ENCODE measurements at places on chromosomes 3 and 15. TPM values are rescaled to one million over a fixed set of nuclear protein-coding genes. Genes with fewer than 3 reads are reported as not detected.
A peak's percentile ranks its signal among the peaks of the same experiment; 100 is the strongest.

DNA sequence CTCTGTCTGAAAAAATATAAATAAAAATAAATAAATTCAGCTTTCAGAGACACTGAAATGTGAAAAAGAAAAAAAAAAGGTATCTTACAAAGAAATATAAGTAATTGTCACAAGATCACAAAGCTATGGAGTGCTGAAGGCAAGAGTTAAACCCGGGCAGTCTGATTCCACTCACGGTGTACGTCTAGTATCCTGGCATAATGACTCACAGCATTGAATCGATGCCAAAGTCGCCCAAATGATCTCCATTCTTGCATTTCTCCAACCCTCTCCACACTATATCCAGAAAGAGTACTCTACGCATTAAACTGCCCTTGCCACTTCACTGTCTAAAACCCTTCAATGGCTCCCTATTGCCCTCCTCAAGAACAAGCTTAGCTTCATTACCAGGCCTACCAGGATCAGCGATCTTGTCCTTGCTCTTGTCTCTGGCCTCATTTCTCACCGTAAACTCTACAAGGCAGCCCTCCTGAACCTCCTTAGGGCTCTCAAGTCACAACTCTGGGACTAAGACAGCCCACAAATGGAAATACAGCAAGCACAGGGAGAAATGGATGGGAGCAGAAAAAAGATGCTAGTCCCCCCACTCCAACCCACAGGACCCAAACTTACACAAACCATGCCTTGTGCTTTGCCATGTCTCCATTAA lies 7.7 kb downstream of the SUCLG2 start:
- H3K4me1 ChIP-seq, result peaks cover 37% of the 10 kb centered on the region
- peak; percentile 71 for DNase-seq
- H3K27me3 ChIP-seq, result no peaks in the 10 kb centered on the region
- H3K4me3 ChIP-seq, result no peak overlapping the region

- H3K27me3 ChIP-seq, result no peaks in the 10 kb centered on the region
- H3K4me3 ChIP-seq, result no peak overlapping the region
- no peak for DNase-seq
These were observed 9.2 kb downstream of the ASB14 start for GRCh38 chr3:57283334-57283733.

- H3K27me3 ChIP-seq, result 0 out of 2 replicates have a peak, but pooled peaks cover 6% of the 10 kb centered on the region
- no peak for DNase-seq
- H3K4me1 ChIP-seq, result no peaks in the 10 kb centered on the region
- no peak overlapping the region for H3K4me3 ChIP-seq
- H3K27ac ChIP-seq, result no peak overlapping the region
- no peaks in the 10 kb centered on the region for H3K36me3 ChIP-seq
These were observed 14.9 kb upstream of the GP9 start for GRCh38 chr3:129045675-129046036.

- DNase-seq, result no peak
- H3K27me3 ChIP-seq, result no peaks in the 10 kb centered on the region
- H3K27ac ChIP-seq, result no peak overlapping the region
- H3K4me1 ChIP-seq, result peaks cover 34% of the 10 kb centered on the region
- H3K36me3 ChIP-seq, result no peaks in the 10 kb centered on the region
These were observed 19.2 kb downstream of the CDIN1 start for GRCh38 chr15:36598529-36599177.

DNA sequence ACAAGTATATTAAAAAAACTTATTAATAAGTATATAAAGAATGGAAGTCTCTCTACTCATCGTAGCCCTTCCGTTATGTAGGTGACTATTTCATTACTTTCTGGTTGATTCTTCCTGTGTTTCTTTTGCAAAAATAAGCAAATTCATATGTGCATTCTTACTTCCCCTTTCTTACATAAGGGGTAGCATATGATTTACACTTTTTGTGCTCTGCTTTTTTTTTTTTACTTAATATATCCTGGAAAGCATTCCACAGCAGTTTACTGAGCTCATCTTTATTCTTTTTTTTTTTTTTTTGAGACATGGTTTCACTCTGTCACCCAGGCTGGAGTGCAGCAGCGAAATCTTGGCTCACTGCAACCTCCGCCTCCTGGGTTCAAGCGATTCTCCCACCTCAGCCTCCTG lies 12.9 kb downstream of the SCAMP5 start:
- H3K4me1 ChIP-seq, result no peaks in the 10 kb centered on the region
- H3K36me3 ChIP-seq, result no peaks in the 10 kb centered on the region
- no peaks in the 10 kb centered on the region for H3K27me3 ChIP-seq
- no peak for DNase-seq
- no peak overlapping the region for H3K27ac ChIP-seq

DNA sequence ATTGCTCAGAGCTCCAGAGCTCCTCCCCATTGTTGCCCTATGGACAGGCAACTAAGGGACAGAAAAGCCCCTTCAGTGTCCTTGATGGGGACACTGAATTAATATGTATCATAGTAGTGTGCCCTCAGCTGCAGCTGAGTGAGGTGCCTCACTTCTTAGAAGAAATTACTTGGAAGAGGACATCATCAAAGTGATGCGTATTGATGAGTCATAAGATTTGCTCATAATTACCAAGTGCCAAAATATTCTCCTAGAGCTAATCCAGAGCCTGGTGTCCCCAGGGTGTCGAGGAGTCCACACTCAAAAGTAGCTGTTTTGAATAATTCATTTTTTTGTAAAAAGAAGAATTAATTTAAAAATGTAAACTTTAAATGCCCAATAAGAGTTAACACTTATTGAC lies 200.7 kb upstream of the SEMA6D start:
- peaks cover 24% of the 10 kb centered on the region for H3K4me1 ChIP-seq
- H3K36me3 ChIP-seq, result no peaks in the 10 kb centered on the region
- DNase-seq, result peak; percentile 49

DNA sequence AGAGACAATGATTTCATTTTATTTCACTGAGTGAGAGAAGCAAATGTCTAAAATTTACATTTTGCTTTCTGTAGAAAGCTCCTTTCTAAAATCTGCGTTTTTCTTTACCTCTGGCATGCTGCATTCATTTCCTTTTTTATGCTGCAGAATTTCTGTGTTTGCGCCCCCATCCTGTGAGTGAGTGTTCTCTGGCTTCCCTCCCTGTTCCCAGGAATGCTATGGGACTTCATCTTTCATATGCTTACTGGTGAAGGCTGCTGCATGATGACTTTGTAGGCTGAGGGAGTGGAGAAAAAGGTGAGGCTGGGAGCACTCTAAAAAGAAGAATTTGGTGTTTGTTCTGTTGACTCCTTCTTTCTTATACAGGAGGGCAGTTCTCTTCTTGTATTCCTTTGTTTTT lies 7.7 kb upstream of the TMC3 start:
- DNase-seq, result no peak
- no peaks in the 10 kb centered on the region for H3K4me1 ChIP-seq
- H3K27me3 ChIP-seq, result peaks cover 29% of the 10 kb centered on the region

The GOLGA6L9 gene
- total RNA-seq, result 8.1 TPM

The GOLGA6L7 gene
- total RNA-seq, result not detected

The RASL12 gene
- not detected for total RNA-seq

All from PC-3 (cell line).